ENCODE measurements at places on chromosomes 13 and 19.

GRCh38 chr19:30682999-30683536 is 310.9 kb downstream of the ZNF536 start:
- DNase-seq = peak; percentile 78

- DNase-seq = no peak
Measured at GRCh38 chr13:76438050-76438449, 448.2 kb downstream of the KCTD12 start.

GRCh38 chr19:50290011-50290410 is 39.2 kb downstream of the KCNC3 start:
- no peak for DNase-seq

- DNase-seq = no peak
Measured at GRCh38 chr13:30002577-30002976, 152.2 kb upstream of the UBL3 start.

DNA sequence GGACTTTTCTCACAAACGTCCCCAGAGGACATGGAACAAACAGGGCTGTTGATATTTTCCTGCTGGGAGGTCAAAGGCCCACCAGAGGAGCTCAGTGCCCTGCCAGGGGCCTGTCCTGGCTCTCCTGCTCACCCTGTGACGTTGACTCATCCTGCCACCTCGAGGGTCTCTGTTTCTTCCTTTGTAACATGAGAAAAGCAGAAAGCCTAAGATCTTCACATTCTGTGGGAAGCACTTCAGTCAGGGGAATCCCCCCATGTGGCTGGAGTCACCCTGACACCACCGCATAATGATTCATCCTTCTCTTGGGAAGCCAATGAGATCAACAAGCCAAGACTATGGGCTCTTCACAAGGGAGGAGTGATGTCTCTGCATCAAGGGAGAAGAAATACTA is 147.9 kb downstream of the KATNAL1 start:
- no peak for DNase-seq

GRCh38 chr13:102799426-102800144 is 666 bp downstream of the BIVM start:
- no peak for DNase-seq

- DNase-seq = no peak
Measured at GRCh38 chr13:98549006-98549727, 27.7 kb downstream of the STK24 start.

- DNase-seq = no peak
Measured at GRCh38 chr13:20415306-20415679, 110.4 kb downstream of the CRYL1 start.

DNA sequence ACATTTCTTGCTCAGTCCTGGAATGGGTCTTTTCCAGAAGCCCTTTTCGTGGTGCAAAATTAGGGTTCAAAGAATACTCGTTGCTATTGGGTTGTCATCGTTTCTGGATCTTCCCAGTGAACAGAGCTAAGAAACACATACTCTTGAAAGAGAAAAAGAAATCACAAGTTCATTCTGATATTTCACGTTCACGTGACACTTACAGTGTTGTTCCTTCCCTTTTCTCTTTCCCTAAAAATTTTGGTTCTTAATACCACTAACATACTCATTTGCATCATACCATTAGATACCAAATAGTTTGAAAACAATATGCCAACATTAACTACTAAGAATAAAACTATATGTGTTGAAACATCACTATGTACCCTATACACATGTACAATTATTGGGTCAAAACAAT is 13.4 kb upstream of the GTF2F1 start:
- DNase-seq = no peak
